ENCODE measurements at places on chromosomes 12 and 14. TPM values are rescaled to one million over a fixed set of nuclear protein-coding genes. Genes with fewer than 3 reads are reported as not detected.

GRCh38 chr14:102479107-102479506, 30.5 kb downstream of the ANKRD9 start:
- no peaks in the 10 kb centered on the region for H3K27me3 ChIP-seq
- H3K4me1 ChIP-seq: no peaks in the 10 kb centered on the region
- H3K27ac ChIP-seq: no peak overlapping the region
- H3K4me3 ChIP-seq: no peak overlapping the region
- DNase-seq: no peak
- no peaks in the 10 kb centered on the region for H3K36me3 ChIP-seq

GRCh38 chr12:64007853-64008252, 163.4 kb downstream of the SRGAP1 start:
- H3K27me3 ChIP-seq: no peaks in the 10 kb centered on the region
- H3K36me3 ChIP-seq: no peaks in the 10 kb centered on the region
- H3K4me3 ChIP-seq: no peak overlapping the region
- no peak overlapping the region for H3K27ac ChIP-seq
- no peak for DNase-seq

- H3K36me3 ChIP-seq: peaks cover 7% of the 10 kb centered on the region
- no peak for DNase-seq
- peak overlapping the region; percentile 74 for H3K4me3 ChIP-seq
- H3K27me3 ChIP-seq: no peaks in the 10 kb centered on the region
Observed at GRCh38 chr12:4649358-4649661, 396 bp downstream of the NDUFA9 start.

Gene FOXA1
- not detected for total RNA-seq

Gene HSPB8
- total RNA-seq: not detected

Gene IL31
- total RNA-seq: not detected

Measured in Karpas-422 (cell line).